Stimulated activated CD4-positive, alpha-beta T cell treated with anti-CD3 and anti-CD28 coated beads, TNF-alpha, amount 100 ng/mL, for 48 hours (primary cell): ENCODE measurements at places on chromosomes 7 and 10.

DNA sequence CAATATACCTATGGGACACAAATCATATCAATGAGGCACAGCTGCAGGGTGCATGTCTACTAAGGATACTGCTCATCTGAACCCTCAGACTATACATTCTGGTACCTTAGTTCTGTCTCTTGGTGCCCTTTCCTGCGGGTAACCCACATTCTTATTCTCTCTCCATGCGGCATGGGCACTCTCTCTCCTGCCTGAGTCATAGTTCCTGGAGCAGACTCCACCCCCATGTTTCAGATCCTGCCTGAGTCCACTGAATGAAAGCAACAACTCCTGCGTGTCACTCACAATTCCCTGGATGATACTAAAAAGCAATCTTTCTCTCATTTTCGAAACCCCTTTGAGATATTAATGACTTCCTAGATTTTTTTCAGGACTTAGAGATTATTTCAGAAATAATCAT lies 653.1 kb upstream of the C7orf33 start:
- no peak for DNase-seq

DNA sequence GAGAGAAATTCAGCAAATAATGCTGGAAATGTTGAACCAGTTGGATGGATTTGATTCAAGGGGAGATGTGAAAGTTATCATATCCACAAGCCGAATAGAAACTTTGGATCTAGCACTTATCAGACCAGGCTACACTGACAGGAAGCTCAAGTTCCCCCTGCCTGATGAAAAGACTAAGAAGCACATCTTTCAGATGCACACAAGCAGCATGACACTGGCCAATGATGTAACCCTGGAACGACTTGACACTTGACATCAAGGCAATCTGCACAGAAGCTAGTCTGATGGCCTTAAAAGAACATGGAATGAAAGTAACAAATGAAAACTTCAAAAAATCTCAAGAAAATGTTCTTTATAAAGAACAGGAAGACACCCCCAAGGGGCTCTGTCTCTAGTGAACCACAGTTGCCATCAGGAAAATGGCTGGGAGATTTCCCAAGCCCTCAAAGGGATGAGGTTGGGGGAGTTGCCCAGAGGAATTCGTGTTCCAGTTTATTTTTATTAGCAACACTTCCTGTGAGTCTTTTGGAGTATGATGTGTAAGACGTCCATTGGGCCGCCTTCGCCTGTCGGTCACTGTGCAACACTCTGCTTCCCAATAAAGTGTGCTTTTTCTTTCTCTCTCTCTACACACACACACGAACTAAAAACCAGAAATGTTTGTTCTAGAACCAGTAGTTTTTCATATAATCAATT lies 200.0 kb downstream of the HIBADH start:
- DNase-seq = no peak

DNA sequence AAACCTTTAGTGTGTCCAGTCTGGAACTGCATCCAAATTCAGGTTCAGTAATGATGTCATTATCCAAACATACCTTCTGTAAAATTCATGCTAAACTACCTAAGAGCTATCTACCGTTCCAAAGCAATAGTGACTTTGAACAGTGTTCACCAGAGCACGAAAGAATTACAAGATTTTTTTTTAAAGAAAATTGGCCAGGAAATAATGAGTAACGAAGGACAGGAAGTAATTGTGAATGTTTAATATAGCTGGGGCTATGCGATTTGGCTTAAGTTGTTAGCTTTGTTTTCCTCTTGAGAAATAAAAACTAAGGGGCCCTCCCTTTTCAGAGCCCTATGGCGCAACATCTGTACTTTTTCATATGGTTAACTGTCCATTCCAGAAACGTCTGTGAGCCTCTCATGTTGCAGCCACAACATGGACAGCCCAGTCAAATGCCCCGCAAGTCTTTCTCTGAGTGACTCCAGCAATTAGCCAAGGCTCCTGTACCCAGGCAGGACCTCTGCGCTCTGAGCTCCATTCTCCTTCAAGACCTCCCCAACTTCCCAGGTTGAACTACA lies 694 bp upstream of the FAS start:
- no peak for DNase-seq

DNA sequence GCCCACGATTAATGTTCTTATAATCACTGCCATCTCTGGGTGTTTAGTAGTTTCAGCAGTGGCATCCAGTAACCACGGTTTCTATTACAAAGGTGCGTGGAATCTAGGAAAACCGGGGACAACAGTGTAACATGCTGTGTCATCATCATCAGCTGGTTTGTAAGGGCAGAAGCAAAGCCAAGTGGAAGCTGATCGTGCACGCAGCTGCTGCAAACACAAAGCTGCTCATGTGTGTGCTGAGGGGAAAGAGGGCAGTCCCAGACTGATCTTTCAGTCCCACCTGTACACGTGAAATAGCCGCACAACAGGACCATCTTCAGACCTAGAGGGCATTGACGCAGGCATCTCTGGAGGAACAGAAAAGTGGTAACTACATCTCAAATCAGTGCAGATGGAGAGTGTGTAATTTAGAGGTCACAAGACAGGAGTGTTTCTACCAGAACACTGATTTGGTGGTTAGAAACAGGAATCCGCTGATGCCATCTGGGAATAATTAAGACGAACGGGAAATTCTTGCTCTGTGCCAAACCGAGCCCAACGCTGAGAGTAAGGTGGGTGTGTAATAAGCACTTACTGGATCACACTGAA lies 13.4 kb downstream of the ANKRD16 start:
- no peak for DNase-seq

GRCh38 chr10:12466704-12467305 lies 117.5 kb downstream of the CAMK1D start:
- no peak for DNase-seq

GRCh38 chr7:76022026-76022780 lies 25.6 kb downstream of the STYXL1 start:
- DNase-seq = no peak

DNA sequence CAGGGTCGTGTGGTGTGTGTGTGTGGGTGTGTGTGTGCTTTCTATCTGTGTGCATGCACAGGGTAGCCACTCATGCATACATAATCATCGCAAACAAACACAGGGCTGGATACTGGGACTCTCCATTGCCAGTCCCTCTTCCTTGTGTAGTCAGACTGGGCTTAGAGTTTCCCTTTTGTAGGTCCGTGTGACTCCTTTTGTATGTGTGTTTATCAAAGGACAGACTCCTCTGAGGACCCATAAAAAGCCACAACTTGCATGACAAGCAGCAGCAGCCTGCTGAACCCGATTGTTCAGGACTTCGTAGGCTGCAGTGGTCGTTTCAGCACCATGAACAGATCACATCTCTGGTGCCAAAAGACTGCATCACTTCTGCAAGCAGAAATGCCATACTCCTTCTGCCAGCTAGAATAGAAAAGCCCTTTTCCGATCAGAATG lies 895 bp downstream of the VSTM2A start:
- no peak for DNase-seq

DNA sequence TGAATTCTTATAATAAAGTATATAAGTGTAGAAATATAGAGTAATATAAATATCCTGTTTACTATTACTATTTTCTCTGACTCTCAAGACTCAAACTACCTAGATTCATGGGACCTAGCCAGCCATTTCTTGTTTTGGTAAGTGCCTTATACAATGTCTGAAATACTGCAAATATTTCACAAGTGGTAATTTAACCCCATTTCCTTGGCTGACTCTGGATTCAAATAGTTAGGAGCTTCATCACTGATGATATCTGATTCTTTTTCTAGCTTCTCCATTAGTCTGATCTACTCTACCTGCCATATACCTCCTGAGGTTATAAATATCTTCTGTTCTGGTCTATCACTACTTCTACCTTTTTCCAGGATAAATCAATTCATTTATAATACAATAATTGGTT lies 6.4 kb upstream of the RALA start:
- DNase-seq = no peak

DNA sequence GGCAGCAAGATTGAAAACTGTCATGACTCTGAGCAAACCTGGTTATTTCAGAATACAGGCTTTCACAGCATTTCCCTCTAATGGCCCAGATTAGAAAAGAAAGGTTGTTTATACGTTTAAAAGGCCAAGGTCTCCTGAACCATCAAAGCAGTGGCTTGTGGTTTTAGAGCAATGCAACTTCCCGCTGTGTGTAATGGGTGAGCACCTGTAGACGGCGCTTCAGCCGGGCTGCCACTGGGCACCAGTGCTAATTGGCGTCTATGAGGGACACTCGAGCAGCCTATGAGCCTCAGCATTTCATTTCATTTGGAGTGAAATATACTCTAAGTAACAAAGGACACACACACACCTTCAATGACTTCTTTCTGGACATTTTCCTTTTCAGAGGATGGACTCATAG lies 671.0 kb upstream of the FZD8 start:
- no peak for DNase-seq

DNA sequence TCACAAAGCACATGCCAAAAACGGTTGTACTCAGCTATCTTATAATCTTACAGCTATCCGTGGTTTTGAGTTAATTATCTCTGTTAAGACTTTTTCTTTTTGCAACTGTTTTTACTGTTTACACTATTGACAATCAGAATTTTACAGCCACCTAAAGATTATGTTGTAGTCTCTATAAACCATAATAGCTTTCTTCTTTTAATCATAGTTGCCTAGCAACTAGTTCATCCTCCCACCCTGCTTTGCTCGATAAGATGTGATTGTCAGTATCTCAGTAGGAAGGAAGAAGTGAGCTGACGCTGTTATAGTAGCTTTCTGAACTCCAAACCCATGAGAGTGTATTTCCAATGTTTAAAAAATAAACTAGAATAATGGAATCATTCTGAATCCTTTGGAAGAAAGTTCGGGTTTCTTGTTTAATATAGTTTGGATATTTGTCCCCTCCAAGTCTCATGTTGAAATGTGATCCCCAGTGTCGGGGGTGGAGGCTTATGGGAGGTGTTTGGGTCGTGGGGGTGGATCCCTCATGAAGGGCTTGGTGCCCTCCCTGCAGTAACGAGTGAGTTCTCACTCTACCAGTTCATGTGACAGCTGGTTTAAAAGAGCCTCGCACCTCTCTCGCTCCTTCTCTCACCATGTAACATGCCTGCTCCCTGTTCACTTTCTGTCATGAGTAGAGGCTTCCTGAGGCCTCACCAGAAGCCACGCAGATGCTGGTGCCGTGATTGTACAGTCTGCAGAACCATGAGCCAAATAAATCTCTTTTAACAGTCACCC lies 68.1 kb downstream of the SVOPL start:
- DNase-seq = no peak

GRCh38 chr10:124232686-124233545 lies 139.5 kb upstream of the CHST15 start:
- DNase-seq = no peak

- DNase-seq = no peak
These were observed 28.4 kb downstream of the ITGB1 start for GRCh38 chr10:32929634-32930033.

DNA sequence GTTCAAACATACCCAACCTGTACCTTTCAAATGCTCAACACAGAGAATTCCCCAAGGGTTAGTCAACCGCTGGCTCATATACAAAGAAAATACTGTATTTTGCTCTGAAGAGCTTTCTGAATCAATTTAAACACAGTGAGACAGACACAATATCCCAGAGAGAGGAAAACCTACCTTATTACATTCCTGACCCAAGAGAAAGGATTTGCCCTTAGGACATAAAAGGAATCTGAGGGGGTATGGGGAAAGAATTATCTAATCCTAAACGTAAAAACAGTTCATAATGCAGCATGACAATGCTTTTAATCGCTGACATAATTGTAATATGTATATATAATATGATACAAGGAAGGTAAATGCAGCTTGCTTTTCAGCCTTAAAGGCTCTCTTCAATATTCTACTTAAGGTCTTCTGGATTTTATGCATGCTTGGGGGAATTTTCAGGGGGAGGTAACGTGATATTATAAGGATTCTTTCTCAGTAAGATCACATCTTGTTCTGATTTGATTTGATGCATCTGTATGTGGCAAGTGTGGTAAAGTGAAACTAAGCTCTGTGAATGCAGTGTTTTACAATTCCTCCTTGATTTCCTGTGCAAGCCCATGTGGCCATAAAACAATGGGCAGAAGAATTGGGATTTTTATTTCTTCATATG lies 240.5 kb downstream of the GLI3 start:
- no peak for DNase-seq

DNA sequence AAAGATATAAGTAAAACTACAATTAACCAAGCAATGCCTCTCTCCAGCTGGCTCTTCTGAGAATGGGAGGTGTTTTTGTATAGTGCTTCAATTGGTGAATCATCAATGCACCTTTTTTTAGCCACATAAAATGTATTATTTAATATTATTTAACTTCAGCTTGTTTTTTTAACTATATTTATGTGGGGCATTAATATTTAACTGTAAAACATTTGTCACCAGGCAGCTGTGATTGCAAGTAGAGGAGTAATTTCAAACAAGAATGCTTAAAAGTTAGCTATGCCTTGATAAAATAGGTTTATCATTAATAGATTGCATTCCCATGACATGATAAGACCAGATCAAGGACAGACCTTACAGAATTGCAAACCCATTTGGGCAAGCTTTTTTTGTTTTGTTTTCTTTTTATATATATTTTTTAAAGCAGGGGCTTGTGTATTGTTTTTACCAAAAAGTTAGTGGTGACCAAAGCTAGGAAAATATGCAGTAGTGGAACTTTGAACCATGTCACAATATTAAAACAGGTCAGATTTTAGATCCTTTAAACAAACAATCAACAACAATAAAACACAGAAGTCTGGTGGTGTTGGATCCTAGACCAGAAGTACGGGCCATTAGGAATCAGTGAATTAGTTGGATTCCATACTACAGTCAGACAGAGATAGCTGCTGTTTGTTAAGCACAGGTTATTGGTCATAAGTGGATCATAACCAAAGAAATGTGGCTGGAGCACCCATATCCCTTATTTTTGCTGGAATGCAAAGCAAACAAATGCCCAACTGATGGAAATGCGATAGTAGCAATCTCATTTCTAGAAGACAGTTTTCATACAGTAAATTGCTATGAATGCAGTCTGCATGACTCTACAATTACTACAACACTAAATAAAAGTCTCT lies 2.9 kb downstream of the CAV2 start:
- DNase-seq = no peak

DNA sequence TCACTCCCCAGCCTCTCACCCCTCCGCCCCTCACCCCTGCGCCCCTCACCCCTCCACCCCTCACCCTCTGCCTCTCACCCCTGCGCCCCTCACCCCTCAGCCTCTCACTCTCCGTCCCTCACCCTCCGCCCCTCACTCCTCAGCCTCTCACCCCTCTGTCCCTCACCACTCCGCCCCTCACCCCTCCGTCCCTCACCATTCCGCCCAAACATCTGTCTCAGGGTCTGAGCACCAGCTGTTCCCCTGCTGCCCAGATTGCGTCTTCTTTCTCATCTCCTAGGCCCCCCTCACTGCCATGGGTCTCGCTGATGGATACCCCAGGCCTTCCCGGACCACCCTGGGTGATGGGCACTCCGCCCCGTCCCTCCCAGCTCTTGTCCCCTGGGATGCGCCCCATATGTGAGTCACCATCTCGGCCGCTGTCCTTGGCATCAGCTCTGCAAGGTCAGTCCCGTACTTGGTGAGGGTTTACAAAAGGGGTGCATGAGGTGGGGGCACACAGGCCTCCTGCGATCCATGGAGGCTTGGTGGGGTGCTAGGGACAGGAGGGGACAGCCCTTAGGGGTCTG lies 65.4 kb upstream of the GNA12 start:
- DNase-seq = no peak
